ENCODE measurements at places on chromosomes 4 and X. TPM values are rescaled to one million over a fixed set of nuclear protein-coding genes. Genes with fewer than 3 reads are reported as not detected.

- no peak for DNase-seq
Measured at GRCh38 chr4:958696-959337, 14.6 kb downstream of the DGKQ start.

DNA sequence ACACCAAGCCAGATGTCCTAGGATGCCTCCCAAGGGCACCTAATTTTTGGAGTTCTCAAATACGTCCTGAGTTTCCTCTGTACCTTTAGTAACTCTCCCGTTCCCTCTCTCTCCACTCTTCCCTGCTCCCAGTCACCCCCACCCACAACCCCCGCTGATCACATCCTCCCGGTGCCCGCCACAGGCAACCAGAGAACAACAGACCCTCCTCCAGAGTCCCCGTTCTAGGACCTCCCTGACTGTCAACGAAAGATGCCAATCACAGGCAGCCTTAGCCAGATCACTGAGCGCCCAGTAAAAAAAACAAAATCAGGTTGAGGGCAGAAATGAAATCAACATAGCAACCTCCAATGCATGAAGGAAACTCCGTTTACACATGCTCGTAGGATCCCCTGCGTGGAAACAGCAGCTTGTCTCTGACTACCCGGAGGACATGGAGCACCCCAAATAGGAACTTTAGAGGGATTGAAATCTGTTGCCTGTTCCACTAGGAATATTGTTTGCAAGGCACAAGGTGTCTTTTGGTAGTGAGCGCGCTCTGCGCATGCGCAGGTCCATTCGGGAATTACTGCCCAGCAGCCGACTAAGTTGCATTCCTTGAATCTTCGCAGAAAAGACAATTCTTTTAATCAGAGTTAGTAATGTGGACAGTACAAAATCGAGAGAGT is at the start of gene GABRB1:
Gene GABRB1 (plus strand): TSS at position 557 of the 668 bp plus-strand sequence.
- DNase-seq, result peak; percentile 87

DNA sequence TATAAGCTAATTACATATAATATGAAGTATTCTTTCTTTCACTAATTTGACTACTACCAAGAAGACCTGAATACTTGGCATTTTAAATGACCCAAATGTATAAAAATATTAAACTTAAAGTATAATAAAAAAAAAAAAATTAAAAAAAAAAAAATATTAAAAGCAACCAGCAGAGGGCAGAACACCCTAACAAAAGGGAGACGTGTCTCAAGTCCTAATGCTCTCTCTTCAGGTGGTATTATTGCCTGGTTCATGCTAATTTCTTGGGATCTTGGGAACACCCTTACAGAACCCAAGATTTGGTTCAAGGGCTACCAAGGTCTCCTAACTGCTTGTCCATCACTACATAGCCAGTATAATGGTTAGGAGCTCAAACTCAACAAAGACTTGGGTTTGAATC is 754.8 kb downstream of the RAB28 start:
- DNase-seq, result no peak

- DNase-seq, result no peak
Measured at GRCh38 chrX:20718592-20719380, 452.1 kb upstream of the RPS6KA3 start.

- DNase-seq, result no peak
Measured at GRCh38 chr4:175350246-175350645, 432.1 kb downstream of the ADAM29 start.

DNA sequence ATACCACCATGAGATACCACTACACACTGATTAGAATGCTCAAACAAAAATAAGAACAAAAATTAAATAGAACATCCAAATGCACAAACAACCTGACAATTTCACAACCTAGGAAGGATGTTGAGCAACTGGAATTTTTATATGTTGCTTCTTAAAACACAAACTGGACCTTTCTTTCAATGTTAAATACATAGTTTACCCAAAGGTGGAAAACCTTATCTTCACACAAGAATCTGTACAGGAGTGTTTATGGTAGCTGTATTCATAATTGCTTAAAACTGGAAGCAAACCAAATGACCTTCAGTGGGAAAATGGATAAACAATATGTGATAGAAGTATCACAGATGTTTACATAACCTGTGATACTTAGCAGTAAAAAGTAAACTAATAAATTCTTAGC is 573.8 kb downstream of the MAGEB5 start:
- DNase-seq, result no peak

DNA sequence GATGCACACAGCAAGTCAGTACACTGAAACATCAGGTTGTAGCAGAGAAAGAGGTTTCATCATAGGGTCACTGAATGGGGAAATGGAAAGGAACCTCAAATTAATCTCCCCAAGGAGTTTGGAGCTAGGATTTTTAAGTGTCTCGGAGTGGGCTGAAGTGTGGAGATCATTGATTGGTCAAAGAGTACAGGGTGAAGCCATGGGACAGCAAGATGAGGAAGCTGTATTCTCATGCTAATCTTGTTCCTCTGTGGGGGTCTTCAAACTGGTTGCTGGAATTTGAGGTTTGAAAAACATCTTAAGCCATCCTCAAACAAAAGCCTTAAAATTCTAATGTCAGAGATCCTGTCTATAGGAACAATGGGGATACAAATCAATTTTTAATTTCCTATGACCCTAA is 78.8 kb upstream of the TEX13A start:
- DNase-seq, result no peak

Gene DKK2
- total RNA-seq, result 206 TPM

Gene L1CAM
- 16.6 TPM for total RNA-seq

Gene PCDH7
- 139 TPM for total RNA-seq

Gene ATP1B4
- total RNA-seq, result not detected

Gene UCHL1
- total RNA-seq, result 168 TPM

Gene GAGE12F
- total RNA-seq, result not detected

DNA sequence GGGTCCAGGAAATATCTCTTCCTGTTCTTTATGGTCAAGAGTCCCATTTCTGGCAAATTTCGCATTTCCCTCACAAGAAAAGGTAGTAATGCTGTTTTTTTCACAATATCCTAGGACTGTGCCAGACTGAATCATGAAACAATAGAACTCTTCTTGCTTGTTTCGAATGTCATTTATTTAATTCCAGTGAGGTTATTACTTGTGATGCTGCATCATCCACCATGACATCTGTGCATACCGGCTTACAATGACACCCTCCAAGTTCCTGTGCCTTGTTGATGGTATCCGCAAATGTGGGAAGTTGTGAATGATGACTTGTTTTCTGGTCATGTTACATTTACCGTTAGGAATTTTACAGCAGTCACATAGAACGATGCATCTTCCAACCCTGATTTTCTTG is 42.9 kb upstream of the SPRY1 start:
- no peak for DNase-seq

Gene EMCN
- 3.3 TPM for total RNA-seq

Gene F9
- not detected for total RNA-seq

DNA sequence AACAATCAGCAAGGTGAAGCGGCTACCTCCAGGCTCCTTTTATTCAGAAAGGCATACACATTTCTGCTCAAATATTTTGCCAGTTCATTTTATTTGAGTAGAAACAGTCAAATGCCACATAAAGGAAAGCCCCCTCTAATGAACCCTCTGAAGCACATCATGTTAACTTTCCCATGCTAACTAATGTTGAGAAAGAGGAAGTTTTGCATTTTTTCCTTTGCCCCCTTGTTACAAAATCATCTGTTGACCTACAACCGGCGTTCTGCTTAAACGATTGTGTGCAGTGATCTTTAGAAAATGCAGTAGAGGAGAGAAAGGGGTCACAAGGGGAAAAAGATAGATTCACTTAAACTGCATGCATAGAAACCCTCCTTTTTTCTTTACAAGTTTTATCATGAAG is 25.2 kb upstream of the ATXN3L start:
- DNase-seq, result no peak

DNA sequence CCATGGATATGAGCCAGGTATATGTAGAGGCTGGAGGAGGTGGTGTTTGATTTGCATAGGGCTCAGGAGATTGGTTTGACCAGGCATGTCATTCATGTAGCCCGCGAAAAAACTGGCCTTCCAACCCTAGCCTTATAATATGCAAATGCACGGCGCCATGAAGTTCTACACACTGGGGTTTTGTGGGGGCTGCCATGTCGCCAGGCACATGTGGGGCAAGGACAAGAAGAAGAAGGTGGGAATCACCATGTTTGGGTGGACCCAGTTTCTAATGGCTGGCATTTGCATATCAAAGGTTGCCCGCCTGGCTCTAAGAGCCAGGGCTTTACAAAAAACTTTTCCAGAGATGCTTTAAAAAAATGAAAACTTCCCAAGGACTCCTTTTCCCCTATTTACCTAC is 1251.0 kb downstream of the PCDH18 start:
- DNase-seq, result no peak

GRCh38 chr4:76059750-76060149 is 14.8 kb upstream of the ART3 start:
- no peak for DNase-seq

Gene TLR1
- 0.42 TPM for total RNA-seq

- no peak for DNase-seq
Measured at GRCh38 chr4:39613093-39613656, 25.5 kb downstream of the SMIM14 start.

- DNase-seq, result no peak
Measured at GRCh38 chr4:37008199-37008598, 236.3 kb upstream of the NWD2 start.

- no peak for DNase-seq
Measured at GRCh38 chr4:31768756-31769155, 1048.6 kb downstream of the PCDH7 start.

GRCh38 chr4:150234246-150234645 is 156.0 kb downstream of the DCLK2 start:
- DNase-seq, result no peak

DNA sequence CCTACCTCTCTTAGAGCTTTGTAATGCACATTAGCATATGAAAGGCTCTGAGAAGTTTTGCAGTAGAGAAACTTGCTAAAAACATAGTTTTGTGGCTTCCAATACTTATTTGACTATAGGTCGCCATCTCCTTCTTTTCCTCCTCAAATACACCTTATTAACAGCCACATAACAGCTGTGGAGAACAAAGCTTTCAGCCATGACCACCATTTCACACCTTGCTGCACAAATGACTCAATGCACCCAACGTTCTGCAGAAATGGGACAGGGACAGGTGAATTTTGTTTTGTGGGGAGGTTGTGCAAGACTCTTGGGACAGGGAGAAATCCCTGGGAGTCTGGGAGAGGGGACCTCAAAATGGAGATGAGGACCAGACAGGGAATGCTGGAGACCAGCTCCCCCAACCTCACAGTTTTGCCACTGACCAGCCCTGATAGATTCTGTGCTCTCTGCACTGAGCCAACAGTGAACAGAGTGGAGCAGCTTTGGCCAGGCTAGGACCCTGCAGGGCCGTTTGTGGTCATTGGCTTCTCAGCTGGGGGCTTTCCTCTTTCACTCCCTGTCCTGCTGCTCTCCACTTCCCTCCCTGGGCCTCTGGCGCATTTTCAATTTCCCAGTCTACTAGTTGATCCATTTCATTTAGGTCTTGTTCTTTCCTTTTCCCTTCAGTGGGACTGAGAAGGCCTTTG is 16.6 kb downstream of the FRMPD3 start:
- DNase-seq, result no peak

DNA sequence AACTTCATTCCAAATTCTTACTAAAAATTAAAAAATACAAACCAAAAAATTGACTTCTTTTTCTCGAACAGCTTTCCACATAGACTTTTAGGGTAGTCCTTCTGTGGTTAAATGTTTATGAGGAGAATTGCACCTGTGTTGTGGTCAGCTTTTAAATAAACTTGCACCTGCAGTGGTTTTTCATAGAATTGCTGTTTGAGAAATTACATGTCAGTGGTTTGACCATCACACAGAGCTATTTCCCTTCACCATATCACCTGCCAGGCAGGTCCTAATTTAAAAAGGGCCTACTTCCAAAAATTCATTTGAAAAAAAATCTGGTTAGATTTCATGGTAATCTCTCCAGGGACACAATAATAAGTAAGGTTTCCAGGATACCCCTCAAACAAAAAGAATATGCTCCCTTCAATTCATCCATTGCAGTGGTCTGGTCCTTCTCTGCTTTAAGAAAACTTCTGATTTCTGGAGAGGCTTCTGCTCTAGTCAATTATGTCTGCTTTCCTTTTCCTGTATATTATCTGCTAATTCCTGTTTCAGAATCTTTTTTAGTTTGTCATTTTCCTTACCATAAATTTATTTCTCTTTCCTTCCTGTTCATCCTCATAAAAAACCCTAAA is 9.8 kb upstream of the UTP3 start:
- DNase-seq, result no peak

DNA sequence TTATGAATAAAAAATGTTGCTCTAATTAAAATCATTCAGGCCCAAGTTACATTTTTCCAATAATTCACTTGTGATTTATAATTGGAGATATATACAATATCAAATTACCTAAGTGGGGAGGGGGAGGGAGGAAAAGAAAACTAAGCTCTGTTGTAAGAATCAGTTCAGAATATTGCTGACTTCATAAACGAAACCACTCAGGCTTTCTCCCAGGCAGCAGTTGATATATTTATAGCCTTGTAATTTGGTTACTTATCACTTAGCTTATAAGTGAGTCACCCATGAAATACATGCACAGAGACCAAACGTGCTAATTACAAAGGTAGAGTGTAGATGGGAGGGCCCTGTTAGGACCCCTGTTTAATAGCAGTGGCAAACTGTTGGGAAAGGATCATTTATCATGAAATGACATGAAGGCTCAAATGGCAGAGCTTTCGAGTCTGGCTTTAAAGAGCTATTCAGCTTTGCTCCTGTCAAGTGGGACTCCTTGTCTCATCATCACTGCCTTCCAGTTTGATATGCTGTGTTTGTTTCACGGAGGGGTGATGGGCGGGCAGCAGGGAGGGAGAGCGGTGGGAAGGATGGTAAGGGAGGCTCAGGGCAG is 105.6 kb upstream of the PGRMC2 start:
- no peak for DNase-seq

DNA sequence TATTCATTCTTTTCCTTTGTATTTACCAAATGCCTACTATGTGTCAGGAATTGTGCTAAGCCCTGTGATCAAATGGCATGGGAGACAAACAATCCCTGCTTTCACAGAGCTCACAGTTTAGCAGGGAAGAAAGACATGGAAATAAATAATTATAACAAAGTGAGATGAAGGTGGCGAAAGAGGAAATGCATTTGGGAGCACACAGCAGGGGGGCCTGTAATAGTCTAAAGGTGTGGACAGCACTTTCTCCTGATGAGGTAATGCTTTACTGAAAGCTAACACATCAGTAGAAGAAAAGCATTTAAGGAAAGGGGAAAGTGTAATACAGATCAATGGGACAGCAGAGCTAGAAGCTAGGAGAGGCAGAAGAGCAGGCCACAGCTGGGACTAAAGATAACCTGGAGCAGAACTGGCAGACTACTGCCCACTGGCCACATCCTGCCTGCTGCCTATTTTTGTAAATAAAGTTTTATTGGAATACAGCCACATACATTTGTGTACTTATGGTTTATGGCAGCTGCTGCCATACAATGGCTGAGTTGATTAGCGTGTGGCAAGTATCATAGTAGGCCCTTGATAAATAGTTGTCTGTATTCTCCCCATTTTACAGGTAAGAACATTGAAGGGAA is 67.1 kb upstream of the TAPT1 start:
- no peak for DNase-seq

Measured in osteocyte (in vitro differentiated cells).